GM20000 (cell line): ENCODE measurements at places on chromosomes 2 and 18.

DNA sequence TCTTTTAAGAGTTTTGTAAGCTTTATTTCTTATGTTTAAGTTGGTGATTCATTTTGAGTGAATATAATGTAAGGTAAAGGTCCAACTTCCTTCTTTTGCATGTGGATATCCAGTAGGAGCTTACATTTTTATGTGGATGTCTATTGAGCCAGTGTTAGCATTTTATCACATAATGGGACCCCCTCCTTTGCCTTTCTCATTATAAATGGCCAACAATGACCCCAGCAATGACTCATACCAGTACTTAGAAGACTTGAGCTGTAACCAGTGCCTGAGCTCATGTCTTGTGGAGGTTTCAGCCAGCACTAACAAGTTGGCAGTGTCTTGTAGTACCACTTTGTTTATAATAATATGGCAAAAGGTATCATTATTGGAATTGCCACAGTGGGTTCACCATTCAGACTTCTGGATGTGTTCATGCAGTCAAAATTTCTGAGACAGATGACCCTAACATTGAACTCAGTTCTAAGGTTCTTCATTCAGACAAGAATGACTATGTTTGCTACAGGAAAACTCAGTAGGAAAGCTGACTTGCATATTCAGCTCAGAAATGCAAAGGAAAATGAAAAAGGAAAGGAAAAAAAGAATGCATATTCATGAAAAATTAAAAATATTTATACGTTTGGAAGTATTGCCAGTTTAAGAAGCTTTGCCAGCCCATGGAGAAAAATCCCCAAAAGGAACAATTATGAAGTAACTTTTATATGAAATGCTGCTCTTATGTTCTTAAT lies 41.0 kb downstream of the CDKL4 start:
- no peak for DNase-seq

- DNase-seq = no peak
These were observed 36.5 kb upstream of the ARMC9 start for GRCh38 chr2:231161877-231162329.

DNA sequence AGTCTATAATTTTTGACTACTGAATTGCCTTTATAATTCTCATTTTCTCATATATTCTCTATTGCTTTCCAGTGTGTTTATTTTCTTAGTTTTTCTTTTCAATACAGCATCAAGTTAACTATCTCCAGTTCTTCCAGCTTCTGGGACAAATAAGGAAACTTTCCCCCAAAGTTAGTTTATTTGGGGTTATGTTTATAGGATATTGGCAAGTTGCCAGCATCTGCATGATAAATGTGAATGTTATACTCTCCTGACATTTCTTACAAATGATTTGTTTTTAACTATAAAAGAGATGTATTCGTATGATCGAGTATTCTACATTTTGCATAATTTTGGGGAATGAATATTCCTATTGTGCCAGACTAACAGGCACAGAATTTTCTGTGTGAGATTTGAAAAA lies 140.6 kb upstream of the KCNJ3 start:
- no peak for DNase-seq

- no peak for DNase-seq
These were observed 104.4 kb upstream of the CDC42EP3 start for GRCh38 chr2:37775908-37776250.

DNA sequence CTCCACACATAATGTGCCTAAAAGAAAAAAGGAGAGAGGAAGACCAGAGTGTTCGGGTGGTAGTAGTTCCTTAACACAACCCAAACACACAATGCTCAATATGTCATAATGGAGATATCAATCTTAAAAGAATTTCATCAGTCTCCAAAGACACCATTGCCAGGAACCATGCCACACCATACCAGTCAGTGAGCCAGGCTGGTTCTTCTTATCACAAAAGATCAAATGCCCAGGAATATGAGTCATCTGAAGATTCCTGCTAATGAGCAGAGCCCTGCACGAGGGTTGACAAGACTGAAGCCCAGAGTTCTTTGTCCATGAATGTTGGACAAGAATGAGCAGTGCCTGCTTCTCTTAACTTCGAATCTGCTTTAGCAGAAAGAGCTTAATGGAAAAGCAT lies 262.3 kb downstream of the ZNF516 start:
- DNase-seq = no peak

- no peak for DNase-seq
These were observed 7.5 kb downstream of the LPIN2 start for GRCh38 chr18:3005462-3005861.

- no peak for DNase-seq
These were observed 244.9 kb downstream of the HDAC4 start for GRCh38 chr2:239155806-239156480.

DNA sequence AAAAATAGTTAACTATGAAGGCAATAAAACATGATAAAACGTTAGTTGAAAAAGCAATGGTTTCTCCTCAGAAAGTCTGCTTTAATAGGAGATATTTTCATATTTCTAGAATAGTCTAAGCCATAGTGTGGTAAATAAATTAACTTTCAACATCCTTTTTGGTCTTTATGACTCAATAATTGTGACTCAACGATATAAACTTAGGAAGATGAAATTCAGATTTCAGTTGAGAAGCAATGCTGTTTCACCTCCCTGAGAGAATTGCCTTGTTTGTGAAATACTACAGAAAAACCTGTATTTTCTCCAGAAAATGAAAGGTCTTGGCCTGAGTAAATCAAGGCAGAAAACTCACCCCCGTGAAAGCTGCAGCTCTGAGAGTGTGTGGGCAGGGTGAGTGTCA lies 166.9 kb downstream of the ETAA1 start:
- no peak for DNase-seq

- no peak for DNase-seq
These were observed 115.5 kb downstream of the LAMA1 start for GRCh38 chr18:7002107-7002506.

DNA sequence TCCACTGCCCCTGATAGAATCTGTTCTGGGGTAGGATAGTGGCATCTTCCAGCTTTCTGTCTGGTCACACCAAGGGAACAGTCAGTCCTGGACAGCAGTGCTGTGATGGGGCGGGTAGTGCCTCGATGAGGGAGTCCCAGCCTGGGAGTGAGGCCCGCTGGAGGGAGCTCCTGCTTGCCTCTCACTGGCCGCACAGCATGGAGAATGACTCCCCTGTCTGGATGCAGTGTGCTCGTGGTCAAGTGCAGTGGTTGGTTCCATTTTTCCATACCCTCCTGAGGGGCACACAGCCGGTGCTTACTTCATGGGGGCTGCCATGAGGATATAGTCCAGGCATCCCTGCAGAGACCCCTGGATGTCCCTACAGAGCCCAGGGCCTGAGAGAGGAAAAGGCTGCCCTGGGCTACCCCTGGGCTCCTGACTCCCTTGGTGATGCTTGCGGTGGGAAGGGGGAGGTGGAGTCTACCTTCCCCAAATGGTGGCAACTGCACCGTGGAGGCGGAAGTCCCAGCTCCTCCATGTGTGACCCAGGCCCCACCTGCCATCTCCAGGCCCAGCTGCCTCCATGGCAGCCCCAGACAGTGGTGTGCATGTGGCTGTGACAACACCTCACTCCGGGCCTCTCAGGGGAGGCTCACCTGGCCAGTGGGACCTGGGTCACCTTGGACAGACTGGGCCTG lies 212.5 kb downstream of the GLI2 start:
- DNase-seq = no peak

GRCh38 chr2:65326276-65326675 lies 98.6 kb downstream of the ACTR2 start:
- DNase-seq = no peak

DNA sequence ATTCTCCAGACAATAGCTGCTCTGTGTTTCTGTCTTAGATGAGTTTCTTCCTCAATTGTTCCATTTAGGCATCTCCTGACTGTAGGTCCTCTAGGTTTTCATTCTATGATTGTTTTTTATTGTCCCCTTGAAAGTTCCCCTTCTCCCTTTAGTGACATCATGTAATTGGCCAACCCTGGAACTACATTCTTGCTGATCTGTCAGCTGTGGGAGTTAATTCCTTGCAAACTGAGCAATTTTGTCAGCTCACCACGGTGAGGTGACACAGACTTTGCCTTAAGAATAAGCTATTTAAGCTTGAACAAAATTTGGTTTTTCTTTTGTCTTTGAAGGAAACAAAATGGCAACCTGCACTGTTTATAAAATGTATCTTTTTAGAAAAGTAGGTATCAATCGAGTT lies 95.9 kb downstream of the TXNL1 start:
- DNase-seq = no peak

DNA sequence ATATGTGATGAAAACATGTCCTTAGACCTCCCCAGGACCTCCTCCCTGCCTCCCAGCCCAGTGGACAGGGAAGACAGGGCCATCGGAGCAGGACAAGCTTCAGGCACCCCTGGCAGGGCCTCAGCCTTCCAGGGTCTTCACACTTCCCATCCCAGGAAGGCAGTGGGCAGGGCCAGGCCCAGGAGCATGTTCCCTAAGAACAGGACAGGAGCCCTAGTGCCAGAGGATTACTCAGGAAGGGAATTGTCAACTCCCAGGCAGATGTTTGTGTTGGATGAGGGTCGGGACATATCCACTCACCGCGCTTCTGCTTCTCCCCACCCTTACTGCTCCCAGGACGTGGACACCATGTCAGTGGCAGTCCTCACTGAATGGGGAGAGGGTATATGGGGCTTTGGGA lies 138.9 kb downstream of the TNS1 start:
- DNase-seq = no peak

GRCh38 chr2:111173856-111174255 lies 53.1 kb downstream of the BCL2L11 start:
- DNase-seq = no peak
